ENCODE measurements at places on chromosomes 7 and 10. TPM values are rescaled to one million over a fixed set of nuclear protein-coding genes. Genes with fewer than 3 reads are reported as not detected.

ZNF398 gene
- total RNA-seq: 5.5 TPM

SEPHS1 gene
- total RNA-seq: 27.4 TPM

ITGA8 gene
- total RNA-seq: 1.3 TPM

HTR7 gene
- total RNA-seq: 2.4 TPM

MBLAC1 gene
- total RNA-seq: 2.4 TPM

OPN4 gene
- not detected for total RNA-seq

HECW1 gene
- total RNA-seq: 3.1 TPM

STEAP4 gene
- 4.6 TPM for total RNA-seq

NPM3 gene
- total RNA-seq: 103 TPM

CYP3A5 gene
- total RNA-seq: 0.28 TPM

GSDME gene
- total RNA-seq: 48.9 TPM

GNGT1 gene
- 0.37 TPM for total RNA-seq

CLCN1 gene
- total RNA-seq: 0.14 TPM

IL6 gene
- total RNA-seq: 40.0 TPM

PRSS37 gene
- total RNA-seq: not detected

TMEM213 gene
- not detected for total RNA-seq

CDCA7L gene
- total RNA-seq: 46.6 TPM

VGF gene
- total RNA-seq: 0.14 TPM

SPDYE5 gene
- total RNA-seq: not detected

RGR gene
- not detected for total RNA-seq

SLC16A9 gene
- 0.55 TPM for total RNA-seq

ZNF853 gene
- 0.57 TPM for total RNA-seq

GNG11 gene
- 40.3 TPM for total RNA-seq

KDM7A gene
- 4.8 TPM for total RNA-seq

C10orf67 gene
- total RNA-seq: 0.14 TPM

IFIT3 gene
- total RNA-seq: 10.7 TPM

ANKRD61 gene
- not detected for total RNA-seq

MLXIPL gene
- 0.37 TPM for total RNA-seq

EMX2 gene
- total RNA-seq: not detected

ZPBP gene
- not detected for total RNA-seq

FAM13C gene
- 0.85 TPM for total RNA-seq

GRM3 gene
- not detected for total RNA-seq

PPP1R3C gene
- total RNA-seq: 190 TPM

AKR1D1 gene
- total RNA-seq: not detected

AEBP1 gene
- 15.5 TPM for total RNA-seq

PRRT4 gene
- not detected for total RNA-seq

KIN gene
- total RNA-seq: 6.0 TPM

ANKRD30A gene
- not detected for total RNA-seq

PDE1C gene
- 0.92 TPM for total RNA-seq

ADIRF gene
- 110 TPM for total RNA-seq

PON1 gene
- not detected for total RNA-seq

ADCY1 gene
- 0.28 TPM for total RNA-seq

TYW1B gene
- total RNA-seq: 1.3 TPM

FAM241B gene
- total RNA-seq: not detected

PON3 gene
- not detected for total RNA-seq

POLR2J3 gene
- total RNA-seq: 32.2 TPM

MYL10 gene
- total RNA-seq: not detected

APBB1IP gene
- total RNA-seq: 2.2 TPM

NEUROD6 gene
- total RNA-seq: not detected

SLC13A4 gene
- total RNA-seq: not detected

FRAT1 gene
- 2.4 TPM for total RNA-seq

EBLN1 gene
- not detected for total RNA-seq

WDR91 gene
- total RNA-seq: 5.8 TPM

EN2 gene
- under 0.01 TPM for total RNA-seq

TRIM56 gene
- 22.3 TPM for total RNA-seq

LEP gene
- 0.09 TPM for total RNA-seq

OR9A2 gene
- total RNA-seq: not detected
